ENCODE measurements at places on chromosomes 1 and 21. TPM values are rescaled to one million over a fixed set of nuclear protein-coding genes. Genes with fewer than 3 reads are reported as not detected.

DNA sequence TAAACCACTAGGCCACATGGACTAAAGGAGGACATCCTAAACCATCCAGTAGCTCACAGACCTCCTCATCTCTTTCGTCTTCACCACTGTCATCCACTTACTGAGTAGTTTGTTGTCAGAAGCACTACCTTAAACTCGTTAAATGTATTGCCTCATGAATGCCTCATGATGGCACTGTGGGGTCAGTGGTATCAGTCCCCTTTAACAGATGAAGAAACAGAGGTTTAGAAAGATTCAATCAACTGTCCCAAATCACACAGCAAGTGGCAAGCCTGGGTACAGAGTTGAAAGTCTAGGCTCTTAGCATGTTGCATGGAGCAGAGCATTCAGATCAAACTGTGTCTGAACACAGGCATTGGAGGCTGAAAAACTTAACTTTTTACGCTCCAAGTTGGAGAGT is 183.6 kb upstream of the KIAA0040 start:
- no peak for DNase-seq

DNA sequence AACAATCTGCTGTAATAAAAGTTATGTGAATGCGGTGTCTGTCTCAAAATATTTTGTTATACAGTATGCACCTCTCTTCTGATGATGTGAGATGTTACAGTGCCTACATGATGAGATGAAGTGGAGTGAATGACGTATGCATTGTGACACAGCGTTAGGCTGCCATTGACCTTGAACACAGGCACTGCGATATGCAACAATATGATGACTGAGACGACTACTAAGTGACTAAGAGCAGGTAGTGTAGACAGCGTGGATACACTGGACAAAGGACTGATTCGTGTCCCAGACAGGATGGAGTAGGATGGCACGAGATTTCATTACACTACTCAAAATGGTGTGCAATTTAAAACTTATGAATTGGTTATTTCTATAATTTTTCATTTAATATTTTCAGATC is 8.4 kb downstream of the SGIP1 start:
- no peak for DNase-seq

GUCA2B gene
- total RNA-seq: not detected

GRCh38 chr1:58392083-58392482 is 154.4 kb downstream of the OMA1 start:
- no peak for DNase-seq

DNA sequence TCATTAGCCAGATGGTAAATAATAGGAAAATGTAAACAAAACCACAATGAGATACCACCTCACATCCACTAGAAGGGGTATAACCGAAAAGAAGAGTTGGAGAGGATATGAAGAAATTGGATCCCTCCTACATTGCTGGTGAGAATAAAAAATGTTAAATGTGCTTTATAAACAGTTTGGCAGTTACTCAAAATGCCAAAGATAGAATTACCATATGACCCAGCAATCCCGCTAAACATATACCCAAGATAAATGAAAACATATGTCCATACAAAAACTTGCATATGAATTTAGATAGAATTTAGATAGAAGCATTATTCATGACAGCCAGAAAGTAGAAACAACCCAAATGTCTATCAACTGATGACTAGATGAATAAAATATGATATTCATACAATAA is 4.4 kb upstream of the FMO2 start:
- no peak for DNase-seq
